SK-N-DZ (cell line): ENCODE measurements at places on chromosomes 16 and 17.

DNA sequence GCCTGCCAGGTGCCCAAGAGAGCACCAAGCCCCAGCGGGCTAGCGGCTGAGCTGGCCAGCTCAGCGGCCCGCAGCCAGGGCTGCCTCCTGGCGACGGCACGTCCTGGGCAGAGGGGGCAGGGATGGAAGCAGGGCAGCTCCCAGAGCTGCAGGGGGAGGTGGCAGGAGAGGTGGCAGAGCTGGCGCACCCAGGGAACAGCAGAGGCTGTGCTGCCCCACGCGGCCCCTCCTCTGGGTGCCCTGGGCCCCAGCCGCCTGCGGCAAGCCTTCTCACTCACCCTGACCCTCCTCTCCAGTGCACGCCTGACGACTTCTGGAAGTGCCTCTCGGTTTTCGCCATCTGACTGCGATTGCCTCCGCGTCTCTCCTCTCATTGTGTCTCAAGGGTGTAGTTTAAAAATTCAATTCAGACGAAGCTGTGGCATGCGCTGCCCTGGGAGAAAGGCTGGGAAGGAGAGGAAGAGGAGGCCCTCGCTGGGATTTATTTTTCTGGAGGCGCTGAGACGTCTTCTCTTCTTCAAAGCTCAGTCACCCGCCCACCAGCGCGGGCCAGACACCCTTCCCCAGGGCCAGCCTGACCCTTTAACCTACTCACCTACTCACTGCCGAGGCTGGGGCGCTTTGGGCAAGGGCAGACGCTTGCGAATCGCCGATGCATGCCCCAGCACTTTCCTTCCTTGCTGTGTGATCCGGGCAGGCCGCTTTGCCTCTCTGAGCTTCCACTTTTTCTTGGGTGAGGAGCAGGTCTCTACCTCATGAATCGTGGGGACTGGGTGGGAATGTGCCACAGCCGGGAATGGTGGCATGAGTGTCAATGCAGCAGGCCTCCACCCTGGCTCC lies 24.9 kb downstream of the GSE1 start:
- DNase-seq = no peak

- no peak for DNase-seq
Measured at GRCh38 chr17:80513892-80514291, 30.7 kb upstream of the RPTOR start.

GRCh38 chr17:55845385-55845784 lies 94.5 kb downstream of the PCTP start:
- DNase-seq = peak; percentile 45

DNA sequence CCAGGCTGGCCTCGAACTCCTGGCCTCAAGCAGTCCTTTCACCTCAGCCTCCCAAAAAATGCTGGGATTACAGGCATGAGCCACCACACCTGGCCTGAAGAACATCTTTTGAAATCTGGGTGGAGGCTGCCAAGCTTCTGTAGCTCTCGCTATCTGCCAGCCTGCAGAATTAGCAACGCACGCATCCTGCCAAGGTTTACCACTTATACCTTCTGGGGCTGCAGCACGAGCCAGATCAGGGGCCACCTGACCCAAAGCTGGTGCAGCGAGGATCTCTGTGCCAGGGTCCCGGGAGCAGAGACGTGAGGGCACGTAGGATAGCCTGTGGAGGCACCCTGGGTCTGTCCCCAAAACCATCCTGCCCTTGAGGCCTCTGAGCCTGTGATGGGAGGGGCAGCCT lies 22.2 kb downstream of the SLC38A8 start:
- DNase-seq = no peak

- no peak for DNase-seq
Measured at GRCh38 chr16:89023621-89024511, 46.9 kb upstream of the CBFA2T3 start.

DNA sequence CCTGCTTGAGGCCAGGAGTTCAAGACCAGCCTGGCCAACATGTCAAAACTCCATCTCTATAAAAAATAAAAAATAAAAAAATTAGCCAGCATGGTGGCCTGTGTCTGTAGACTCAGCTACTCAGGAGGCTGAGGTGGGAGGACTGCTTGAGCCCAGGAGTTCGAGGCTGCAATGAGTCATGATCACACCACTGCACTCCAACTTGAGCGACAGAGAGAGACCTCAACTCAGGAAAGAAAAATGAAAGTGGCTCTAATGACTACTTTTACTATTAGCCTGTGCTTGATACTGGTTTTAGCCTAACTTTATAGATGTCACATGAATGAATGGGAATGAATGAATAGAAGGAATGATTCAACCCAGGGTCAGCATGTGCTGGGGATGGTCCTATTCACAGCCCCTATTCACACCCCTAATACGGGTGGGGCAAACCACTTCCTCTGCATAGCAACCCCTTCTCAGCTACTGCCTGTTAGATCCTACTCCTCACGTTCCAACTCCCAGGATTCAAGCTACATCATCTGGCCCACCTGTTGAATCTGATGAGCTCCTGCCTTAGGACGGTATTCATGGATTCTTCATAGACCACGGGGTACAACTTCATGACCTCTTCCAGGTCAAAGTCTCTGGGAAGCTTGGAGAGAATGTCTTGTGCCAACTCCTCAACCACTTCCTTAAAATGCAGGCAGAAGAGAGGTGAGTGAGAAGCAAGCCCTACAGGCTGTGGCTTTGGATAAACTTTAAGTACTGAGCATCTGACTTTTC lies 40.5 kb downstream of the LYRM1 start:
- DNase-seq = no peak

- DNase-seq = peak; percentile 63
Measured at GRCh38 chr16:64089697-64090096, 1032.2 kb downstream of the CDH11 start.

GRCh38 chr16:23160082-23160481 lies 10.8 kb upstream of the USP31 start:
- no peak for DNase-seq

DNA sequence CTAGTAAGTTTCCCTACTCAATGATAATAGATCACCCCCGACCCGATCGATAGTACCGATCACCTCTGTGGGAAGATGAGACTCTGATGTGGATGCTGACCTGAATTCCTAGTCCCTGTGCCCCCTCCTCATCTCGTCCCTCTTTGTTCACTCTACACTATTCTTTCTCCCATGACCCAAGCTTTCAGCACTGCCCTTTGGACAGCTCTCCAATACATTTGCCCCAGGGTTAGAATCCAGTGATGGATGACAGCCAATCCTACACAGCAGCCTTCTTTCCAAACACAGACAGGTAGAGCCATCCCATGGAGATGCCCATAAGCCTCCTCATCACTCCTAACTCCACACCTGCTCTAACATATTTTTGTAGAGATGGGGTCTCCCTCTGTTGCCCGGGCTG lies 141.1 kb downstream of the GSG1L start:
- no peak for DNase-seq
